HuH-7 (cell line): ENCODE measurements at places on chromosomes 4 and X.

- DNase-seq: no peak
Observed at GRCh38 chr4:142961866-142962265, 115.8 kb upstream of the INPP4B start.

DNA sequence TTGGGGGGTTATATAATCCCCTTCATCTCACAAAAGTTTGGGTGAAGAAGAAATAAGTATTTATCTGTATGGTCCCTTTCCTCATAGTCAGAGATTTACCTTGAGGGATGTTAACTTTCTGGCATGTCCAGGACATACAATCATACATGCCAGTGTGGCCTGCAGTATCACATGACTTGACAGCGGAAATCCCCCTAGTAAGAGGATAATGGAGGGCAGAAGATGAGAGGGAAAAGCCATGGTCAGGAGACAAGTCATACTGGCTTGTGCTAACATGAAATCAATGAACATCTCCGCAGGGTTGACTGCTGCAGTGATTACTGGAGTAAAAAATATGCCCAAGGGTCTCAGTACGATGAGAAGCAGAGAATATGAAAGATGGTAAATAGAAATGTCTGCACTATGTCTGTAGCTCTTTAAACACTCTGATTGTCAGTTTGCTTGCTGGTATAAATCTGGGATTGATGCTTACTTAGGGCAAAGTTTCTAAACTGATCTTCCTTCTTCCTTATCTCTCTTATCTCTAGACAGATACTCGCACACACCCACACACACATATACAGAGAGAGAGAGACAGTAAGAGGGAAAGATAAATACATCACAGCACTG, 1385.6 kb upstream of the ADGRL3 start:
- DNase-seq: no peak

- DNase-seq: no peak
Observed at GRCh38 chr4:85029453-85029852, 63.0 kb upstream of the WDFY3 start.

- DNase-seq: no peak
Observed at GRCh38 chr4:101599620-101600019, 190.9 kb upstream of the BANK1 start.

GRCh38 chr4:25811374-25811690, 51.5 kb downstream of the SEL1L3 start:
- no peak for DNase-seq

GRCh38 chr4:18082236-18082635, 60.7 kb upstream of the LCORL start:
- no peak for DNase-seq

DNA sequence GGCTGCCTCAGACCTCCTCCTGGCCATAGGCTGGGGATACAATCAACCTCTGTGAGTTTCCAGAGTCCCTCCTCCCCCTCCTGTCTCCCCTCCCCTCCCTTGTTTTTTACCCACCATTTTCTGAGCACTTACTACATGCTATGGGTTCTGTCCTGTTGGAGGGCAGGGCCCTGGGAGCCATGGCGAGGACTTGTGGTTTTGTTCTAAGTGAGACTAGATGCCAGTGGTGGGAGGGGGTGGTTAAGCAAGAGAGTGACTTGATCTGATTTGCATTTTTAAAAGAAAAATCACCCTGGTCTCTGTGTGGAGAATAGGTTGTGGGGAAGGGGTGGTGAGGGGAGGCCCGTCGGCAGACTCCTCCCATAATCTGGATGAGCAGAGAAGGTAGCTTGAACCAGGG, 39.5 kb downstream of the EFNB1 start:
- DNase-seq: no peak

- no peak for DNase-seq
Observed at GRCh38 chrX:43720082-43720481, 64.0 kb downstream of the MAOA start.
